Brain (organoid and tissue), 16 donors: ENCODE measurements at places on chromosomes 6 and 20.
A peak's percentile ranks its signal among the peaks of the same experiment; 100 is the strongest.

- no peak for DNase-seq
Observed at GRCh38 chr6:155170519-155170918, 93.3 kb upstream of the CLDN20 start.

DNA sequence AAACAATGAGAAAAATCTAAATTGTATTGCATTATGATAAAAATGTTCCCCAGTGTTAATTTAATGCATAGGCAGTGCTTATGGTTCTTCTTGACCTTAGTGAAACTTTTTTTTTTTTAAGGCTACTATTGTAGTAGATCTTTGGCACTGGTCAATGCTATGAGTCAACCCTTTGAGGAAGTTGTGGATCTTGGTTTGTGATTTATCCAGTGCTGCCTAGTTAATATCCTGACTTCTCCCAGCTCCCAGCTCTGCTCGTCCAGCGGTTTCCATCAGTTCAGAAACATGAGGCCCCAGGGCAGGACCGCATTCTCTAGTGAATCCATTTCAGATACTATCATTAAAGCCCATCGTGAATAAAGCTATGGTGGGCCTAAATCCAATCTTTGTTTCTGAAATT, 364.5 kb upstream of the JARID2 start:
- no peak for DNase-seq

DNA sequence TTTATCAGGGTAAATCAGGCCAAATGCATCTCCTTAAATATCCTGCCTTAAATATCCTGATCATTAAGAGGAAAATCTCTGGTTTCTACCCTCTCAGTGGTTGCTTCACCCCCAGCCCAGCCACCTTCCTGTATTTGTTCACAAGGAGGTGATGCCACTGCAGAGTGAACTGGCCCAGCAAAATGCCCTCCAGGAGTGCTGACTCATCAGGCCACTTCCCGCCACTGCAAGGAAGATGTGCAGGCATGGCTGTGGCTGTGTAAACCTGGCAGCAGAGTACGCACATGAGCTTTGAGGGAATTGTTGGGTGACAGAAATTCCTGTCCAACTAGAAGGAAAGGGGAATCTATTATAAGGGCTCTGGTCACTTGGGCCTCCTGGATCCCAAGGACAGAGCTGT, 13.8 kb downstream of the NQO2 start:
- no peak for DNase-seq

DNA sequence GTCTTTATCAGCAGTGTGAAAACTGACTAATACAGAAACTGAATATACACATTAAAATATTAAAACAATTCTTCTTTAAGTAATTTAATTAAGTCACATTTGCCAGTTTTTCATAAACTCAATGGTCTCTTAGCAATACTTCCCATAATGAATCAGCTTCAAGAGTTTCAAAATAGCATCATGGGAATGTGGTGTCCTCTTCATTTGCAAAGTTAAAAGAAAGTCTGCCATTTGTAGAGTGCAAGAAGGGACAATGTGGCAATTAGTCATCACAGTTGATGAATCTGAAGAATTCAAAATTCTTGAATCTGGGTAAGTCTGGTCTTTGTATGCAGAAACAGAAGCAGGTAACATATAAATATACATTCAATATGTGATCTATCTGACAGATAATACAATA, 38.7 kb downstream of the SYNE1 start:
- DNase-seq, result no peak

GRCh38 chr20:32605167-32605656, 20.1 kb upstream of the NOL4L start:
- no peak for DNase-seq

DNA sequence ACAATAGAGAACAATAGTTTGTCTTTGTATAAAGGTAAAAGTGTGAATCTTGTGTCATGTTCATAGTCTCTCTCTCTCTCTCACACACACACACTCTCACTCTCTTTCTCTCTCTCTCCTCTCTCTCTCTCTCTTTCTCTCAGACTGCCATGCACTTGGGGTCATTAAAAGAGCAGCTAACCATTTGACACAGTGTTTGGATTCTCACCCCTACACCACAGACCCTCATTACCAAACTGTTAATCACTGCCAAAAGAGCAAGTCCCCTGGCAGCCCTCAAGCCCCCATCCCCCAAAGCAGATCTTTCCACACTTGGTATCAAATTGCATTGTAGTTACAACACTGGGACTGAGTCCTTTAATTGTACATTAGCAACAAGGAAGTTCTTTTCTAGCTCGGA, 305.8 kb upstream of the RSPO3 start:
- DNase-seq, result peak; percentile 40

DNA sequence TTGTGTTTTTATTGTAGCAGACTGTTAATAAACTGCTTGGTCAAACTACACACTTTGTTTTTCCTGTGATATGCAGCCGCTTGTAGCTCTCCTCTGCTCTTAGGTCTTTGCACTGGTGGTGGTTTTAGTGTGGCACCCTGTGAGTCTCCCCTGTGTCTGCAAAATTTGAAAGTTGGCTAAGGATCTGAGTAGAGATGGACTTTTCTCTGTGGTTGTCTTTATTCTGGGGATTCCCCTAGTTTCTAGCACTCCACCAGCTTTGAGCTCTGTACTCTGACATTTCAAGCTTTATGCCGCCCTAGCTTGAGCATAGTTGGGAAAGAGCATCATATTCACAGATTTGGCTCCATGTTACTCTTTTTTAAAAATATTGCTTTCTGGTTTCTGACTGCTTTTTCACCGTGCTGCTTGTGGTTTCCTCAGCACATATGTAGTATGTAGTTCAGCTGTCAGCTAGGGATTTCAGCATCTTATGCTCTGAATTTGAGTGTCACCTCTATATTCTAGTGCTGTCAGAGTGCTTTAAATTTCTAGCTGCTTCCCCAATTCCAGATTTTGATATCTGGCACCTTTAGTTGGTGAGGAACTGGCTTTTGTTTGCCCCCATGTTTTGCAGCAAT, 25.4 kb downstream of the CDYL start:
- DNase-seq, result peak; percentile 85

DNA sequence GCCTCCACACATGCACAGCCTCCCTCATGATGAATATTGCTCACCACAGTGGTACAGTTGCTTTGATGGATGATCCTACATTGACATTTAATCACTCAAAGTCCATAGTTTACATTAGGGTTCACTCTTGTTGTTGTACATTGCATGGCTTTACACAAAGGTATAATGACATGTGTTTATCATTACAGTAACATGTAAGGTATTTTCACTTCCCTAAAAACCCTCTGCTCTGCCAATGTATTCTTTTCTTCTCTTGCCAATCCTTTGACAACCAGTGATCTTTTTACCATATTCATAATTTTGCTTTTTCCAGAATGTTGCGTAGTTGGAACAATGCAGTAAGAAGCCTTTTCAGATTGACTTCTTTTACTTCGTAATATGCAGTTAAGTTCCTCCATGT, 166.6 kb upstream of the KHDRBS2 start:
- DNase-seq, result no peak

DNA sequence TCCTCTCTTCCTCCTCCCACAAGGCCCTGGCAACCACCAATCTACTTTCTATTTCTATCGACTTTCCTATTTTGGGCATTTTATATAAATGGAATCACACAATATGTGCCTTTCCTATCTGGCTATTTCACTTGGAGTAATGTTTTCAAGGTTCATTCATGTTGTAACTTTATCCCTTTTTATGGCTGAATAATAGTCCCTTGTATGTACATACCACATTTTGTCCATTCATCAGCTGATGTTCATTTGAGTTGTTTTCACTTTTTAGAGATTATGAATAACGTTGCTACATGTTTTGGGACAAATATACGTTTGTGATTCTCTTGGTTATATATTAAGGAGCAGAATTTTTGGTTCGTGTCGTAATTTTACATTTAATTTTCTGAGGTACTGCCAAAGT, 33.9 kb downstream of the SCGN start:
- DNase-seq, result no peak

DNA sequence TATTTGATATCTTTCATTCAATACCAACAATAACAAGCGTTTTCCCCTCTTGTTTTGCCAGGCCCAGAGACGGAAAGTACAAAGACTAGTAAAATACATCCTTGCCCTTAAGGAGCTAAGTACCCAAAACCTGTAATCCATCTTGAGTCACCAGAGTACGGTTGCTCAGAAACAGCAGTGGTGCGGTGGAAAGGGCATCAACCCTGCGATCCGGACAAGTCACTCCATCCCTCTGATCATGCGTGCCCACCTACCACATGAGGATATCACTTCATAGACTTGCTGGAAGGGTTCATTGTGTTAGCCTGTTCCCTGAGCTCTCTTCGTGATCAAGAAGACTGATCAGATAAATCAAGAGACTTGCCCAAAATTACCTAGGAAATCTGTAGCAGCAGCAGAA, 1.9 kb downstream of the TOMM34 start:
- no peak for DNase-seq

DNA sequence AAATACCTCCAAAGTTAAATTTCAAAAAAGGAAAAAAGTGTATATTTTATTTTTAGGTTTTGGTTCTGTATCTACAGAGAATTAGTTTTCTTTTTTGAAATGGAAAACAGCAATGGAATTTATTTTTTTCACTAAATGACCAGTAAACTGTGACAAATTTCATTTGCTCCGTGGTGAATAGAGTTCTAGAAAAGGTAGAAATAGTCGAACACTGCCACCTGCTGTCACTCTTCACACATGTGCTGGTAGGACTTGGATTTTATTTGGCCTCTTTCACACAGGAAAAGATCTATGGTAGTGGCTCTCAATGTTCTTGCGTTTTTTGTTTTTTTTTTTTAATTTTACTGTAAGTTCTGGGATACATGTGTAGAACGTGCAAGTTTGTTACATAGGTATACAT, 312.5 kb downstream of the EYA4 start:
- peak; percentile 73 for DNase-seq

- DNase-seq, result no peak
Observed at GRCh38 chr6:26275663-26276062, 89.3 kb upstream of the BTN3A2 start.

DNA sequence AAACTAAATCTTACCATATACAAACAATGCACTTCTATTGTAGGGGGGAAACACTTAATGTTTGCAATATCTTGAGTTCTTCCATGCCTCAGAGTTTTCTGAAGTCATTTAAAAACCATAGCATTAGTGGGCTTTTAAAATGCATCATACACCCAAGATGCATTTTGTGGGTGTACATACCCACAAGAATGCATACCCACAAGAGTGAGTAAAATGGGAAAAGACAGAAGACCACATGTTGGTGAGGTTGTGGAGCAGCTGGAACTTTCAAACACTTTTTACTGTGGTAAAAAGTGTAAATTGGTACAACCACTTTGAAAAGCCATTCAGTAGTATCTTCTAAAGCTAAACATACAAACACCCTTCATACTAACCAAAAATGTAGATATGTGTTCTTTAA, 57.5 kb downstream of the CYB5R4 start:
- DNase-seq, result no peak

GRCh38 chr6:28658475-28659249, 133.0 kb downstream of the GPX5 start:
- peak; percentile 37 for DNase-seq

DNA sequence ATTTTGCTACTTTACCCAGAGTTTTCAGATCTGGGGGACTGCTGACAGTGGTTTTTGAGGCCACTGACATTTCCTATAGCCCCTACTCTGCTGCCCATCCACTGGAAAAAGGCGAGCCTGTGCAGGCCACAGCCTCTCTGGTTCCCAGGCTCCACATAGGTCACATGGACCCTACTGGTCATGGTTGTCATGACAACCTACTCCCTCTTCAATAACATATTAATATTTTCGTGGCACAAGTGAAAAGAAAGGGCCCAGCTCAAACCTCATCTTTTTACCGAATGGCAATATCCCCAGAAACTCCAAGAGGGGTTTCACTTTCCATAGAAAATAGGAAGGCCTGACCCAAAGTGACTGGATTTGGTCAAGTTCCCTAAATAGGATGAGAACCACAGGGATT, 11.0 kb upstream of the FOXO3 start:
- DNase-seq, result no peak

- no peak for DNase-seq
Observed at GRCh38 chr6:128465368-128466343, 54.7 kb downstream of the PTPRK start.

- no peak for DNase-seq
Observed at GRCh38 chr6:74177506-74177905, 481.5 kb downstream of the CD109 start.

- no peak for DNase-seq
Observed at GRCh38 chr6:113651920-113652319, 205.2 kb upstream of the MARCKS start.

DNA sequence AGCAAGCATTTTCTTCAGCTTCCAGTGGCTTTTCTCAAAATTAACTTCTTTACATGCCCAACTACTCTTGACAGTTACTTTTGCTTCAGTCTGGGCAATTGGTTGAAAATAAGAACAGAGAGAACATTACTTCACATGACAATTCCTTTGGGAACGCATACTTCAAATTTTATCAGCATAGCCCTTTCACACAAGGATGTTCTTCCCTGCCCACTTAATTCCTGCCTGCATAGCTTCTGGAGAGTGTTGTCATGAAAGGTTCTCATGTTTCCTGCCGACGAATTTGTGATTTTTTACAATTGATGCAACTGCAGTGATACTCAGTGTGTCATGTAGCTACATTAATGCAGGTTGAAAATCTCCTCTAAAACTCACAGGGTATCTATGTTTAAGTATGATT, 22.0 kb upstream of the SNRNP48 start:
- no peak for DNase-seq

GRCh38 chr20:3105256-3106137, 21.0 kb upstream of the AVP start:
- DNase-seq, result no peak

DNA sequence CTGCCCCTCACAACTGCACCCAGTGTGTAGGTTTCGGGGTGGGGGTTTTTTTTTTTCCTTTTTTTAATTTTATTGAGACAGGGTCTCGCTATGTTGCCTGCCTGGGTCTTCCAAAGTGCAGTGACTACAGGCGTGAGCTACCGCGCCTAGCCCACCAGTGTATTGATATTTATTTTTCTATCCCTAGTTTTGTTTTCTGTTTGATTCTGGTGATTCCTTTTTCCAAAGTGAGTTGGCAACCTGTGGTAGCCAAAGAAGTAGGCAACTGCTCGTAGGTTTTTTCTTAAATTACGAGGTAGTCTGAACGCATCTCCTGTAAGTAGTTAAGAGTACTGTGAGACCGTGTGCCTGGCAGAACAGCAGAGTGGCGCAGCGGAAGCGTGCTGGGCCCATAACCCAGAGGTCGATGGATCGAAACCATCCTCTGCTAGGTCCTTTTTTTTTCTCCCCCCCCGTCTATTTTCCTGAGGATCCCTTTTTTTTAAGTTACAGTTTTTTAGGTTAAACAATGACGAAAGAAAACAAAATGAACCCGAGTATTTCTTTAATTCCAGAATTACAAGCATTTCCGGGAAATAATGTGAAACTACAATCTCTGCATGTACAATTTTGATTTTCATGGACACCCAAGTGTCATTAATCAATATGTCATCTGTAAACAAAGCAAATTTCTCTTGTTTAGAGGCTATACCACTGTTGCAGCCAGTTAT, 78.7 kb upstream of the BTN3A2 start:
- DNase-seq, result peak; percentile 92

GRCh38 chr6:162198076-162198475, 529.5 kb downstream of the PRKN start:
- DNase-seq, result no peak

GRCh38 chr20:21202259-21202658, 76.4 kb downstream of the KIZ start:
- DNase-seq, result no peak

GRCh38 chr6:159359581-159360297, 190.5 kb downstream of the FNDC1 start:
- DNase-seq, result no peak

- peak; percentile 70 for DNase-seq
Observed at GRCh38 chr6:135423649-135424128, 73.9 kb downstream of the AHI1 start.
